Right lung (tissue), 10 donors: ENCODE measurements at places on chromosomes 5 and 9. TPM values are rescaled to one million over a fixed set of nuclear protein-coding genes. Genes with fewer than 3 reads are reported as not detected.

GRCh38 chr5:125451622-125452021, 705.2 kb upstream of the ZNF608 start:
- DNase-seq, result no peak

- no peak for DNase-seq
Observed at GRCh38 chr9:85700330-85700729, 41.4 kb downstream of the AGTPBP1 start.

CARTPT gene
- polyA plus RNA-seq, result not detected

CAST gene
- polyA plus RNA-seq, result 166 TPM

DNA sequence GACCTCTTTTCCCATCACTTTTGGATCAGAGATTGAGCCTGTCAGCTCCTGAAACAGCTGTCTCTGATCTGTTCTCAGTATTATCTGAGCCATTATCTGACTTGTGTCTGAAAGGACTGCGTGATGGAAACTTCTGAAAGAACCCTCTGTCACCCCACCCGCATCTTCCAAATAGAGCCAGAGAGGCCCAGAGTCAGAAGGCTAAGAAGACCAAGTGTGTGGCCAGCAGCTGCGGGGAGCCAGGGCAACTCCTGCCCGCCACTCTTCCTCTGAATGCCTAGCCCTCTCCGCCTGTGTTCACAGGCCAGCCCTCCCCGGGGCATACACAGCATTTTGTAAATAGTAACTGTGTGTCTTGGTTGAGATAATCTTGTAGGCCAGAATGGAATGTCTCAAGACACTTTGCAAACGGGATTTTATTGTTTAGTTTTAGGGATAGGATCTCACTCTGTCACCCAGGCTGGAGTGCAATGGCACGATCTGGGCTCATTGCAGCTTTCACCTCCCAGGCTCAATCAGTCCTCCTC, 92.7 kb downstream of the AOPEP start:
- peak; percentile 74 for DNase-seq

- DNase-seq, result no peak
Observed at GRCh38 chr5:137699336-137700281, 36.3 kb downstream of the KLHL3 start.

DNA sequence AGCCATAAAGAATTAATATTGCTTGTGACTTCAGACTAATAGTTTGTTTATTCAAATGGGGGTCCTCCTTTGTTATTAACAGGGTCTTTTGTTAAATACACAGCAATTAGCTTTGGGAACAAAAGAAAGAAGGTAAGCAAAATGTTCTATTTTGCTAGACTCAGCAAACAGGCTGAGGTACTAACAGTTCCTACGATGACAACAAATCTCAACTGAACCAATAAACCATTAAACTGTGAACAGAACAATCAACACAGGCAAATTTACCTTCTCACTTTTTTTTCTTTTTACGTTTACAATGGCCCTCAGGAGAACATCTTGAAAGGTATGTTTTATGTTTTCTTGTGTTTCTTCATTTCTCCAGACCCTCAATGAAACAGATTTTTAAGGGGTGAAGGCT, 207.2 kb downstream of the NFIB start:
- no peak for DNase-seq

GRCh38 chr9:125461636-125462190, 200.1 kb downstream of the GAPVD1 start:
- DNase-seq, result no peak

PCDHB8 gene
- polyA plus RNA-seq, result 1.1 TPM

GRCh38 chr5:135135530-135136226, 101.7 kb upstream of the PITX1 start:
- DNase-seq, result no peak

DNA sequence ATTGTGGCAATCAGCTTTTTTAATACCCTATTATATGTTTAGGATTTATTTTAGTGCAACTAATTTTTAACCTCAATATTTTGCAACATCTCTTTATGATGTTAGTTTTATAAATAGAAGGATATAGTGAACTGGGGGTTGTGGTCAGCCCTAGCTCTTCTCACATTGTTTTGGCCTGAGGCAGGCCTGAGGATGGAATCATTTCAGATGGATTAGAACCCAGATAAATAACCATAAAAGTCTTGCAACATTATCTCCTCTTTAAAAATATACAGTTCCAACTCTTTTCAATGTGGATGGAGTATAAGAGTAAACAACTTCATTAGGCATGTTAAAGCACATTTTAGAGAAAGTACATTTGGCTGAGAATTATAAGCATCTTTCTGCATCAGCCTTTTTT, 522.7 kb downstream of the NR2F1-AS1 start:
- peak; percentile 55 for DNase-seq

COL23A1 gene
- polyA plus RNA-seq, result 6.7 TPM
